Stimulated activated CD4-positive, alpha-beta T cell treated with anti-CD3 and anti-CD28 coated beads, Interleukin-1b, Interleukin-23, amount 100 ng/mL, for 24 hours (primary cell): ENCODE measurements at places on chromosomes 3 and 15.
A peak's percentile ranks its signal among the peaks of the same experiment; 100 is the strongest.

DNA sequence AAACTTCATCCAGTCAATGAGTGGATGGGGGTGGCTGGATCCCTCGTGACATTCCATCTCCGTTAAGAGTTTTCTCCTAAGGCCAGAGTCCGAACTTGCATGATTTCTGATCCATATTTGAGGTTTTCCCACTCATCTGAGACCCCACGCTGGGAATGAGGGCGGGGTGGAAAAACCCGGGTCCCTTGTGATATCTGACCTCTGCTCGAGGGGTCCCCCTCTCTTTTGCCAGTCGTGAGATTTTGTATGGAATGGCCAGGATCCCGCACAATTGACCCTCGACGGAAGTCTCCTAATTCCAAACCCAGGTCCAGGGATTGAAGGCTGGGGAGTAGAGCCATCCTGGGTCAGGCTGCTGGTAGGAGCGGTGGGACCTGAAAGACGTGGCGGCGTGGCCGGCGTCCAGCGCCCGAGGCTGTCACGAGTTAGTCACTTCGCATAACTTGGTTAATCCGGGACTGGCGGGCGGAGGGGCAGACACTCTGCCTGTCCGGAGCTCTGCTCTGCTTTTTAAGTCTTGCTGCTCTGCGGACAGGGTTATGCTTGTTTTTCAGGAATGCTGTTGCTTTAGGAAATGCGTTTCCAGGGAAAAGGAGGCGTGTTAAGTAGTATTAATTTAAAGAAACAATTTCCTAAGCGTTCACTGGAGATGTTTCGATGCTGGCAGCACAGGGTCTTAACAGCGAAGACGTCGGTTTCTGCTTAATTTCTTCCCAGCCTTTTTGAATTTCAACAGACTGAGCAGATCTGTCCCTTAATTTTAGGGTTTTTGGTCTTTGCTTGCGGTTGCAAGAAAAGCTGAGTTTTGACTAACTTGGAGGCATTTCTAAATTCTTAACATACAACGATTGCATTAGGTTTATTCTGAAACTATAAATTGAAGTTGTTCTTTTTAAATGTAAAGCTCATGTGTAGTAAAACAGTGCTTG lies 69.7 kb upstream of the LRRFIP2 start:
- no peak for DNase-seq

GRCh38 chr15:41557673-41558399 lies 1.2 kb upstream of the TYRO3 start:
- DNase-seq = peak; percentile 47

- DNase-seq = no peak
These were observed 853.7 kb downstream of the MCTP2 start for GRCh38 chr15:95085056-95085455.

DNA sequence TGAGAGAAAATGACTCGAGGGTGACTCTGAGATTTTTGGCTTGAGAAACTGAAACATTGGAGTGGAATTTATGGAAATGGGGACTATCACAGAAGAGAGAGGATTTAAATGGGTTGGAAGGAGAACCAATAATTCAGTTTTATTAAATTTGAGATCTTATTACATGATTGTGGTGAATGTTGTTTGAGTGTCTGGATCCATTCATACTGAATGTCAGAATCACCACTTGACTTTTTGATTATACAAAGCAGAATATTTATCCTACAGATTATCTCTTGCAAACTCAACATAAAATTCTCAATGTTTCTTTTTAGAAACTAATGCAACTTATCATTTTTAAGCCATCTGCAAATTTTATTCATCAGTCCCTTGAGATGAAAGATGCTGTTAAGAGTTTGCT lies 332.8 kb downstream of the CNTN3 start:
- no peak for DNase-seq

GRCh38 chr3:170331143-170331542 lies 26.4 kb upstream of the SKIL start:
- DNase-seq = no peak

DNA sequence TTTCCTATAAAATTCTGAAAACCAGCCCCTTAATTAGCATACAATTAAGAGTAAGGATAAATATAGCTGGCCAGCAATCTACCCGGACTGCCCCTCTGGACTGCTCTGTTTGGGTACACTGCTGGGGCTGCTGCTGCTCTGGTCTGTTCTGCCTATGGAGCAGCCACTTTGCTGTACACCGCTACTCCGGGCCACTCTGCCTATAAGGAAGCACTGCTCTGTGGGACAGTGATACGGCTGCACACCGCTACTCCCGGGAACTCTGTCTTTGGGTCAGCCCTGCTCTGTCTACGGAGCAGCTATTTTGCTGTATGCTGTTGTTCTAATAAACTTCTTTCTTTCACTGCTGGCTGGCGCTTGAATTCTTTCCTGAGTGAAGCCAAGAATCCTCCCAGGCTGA lies 316.5 kb upstream of the PLSCR5 start:
- no peak for DNase-seq

- no peak for DNase-seq
These were observed at the start of gene LTK for GRCh38 chr15:41513506-41514227. Gene LTK (minus strand): TSS chr15:41513827. CDS start chr15:41513709, 118 bp downstream.

DNA sequence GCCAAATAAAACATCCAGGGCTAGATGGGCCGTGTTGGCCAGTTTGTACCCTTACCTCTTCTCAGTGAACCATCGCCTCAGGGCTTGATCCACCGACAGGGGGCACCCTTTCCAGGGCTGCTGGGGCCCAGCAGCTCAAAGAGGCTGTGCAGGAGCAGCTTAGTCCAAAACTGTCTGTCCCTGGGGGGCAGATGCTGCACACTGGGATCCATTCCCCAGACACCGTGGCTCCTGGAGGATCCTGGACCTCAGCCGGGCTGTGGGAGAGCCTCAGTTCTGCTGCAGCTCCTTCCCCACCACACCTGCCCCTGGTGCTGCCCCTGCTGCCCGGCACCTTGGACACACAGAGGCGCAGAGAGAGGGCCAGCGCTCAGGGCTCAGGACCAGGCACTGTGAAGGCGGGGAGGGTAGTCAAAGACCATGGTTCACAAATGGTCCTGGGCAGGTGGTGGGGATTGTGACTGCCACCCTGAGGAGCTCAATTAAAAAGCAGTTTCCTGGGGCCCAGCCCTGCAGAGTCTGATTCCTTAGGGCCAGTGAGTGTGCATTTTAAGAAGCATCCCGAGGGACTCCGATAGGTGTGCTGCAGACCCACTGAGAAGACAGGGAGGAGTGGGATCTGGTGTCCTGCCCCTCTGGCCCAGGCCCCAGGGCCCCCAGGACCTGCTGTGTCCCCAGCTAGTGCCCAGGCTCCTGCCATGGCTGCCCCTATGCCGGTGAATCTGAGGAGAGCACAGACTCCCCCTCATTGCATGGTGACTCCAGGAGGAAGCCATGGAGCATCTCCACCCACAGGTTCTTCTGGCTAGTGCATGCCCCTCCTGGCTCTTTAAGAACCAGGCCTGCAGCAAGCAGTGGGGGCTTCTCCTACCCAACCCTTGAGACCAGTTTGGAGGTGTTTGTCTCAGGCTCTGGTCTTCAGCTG lies 86.5 kb upstream of the PRR20G start:
- DNase-seq = no peak

GRCh38 chr3:37823189-37823588 lies 38.5 kb upstream of the CTDSPL start:
- DNase-seq = no peak

- DNase-seq = no peak
These were observed 103.3 kb downstream of the IL1RAP start for GRCh38 chr3:190617185-190617584.

- no peak for DNase-seq
These were observed 394.1 kb upstream of the TBL1XR1 start for GRCh38 chr3:177591379-177591778.

DNA sequence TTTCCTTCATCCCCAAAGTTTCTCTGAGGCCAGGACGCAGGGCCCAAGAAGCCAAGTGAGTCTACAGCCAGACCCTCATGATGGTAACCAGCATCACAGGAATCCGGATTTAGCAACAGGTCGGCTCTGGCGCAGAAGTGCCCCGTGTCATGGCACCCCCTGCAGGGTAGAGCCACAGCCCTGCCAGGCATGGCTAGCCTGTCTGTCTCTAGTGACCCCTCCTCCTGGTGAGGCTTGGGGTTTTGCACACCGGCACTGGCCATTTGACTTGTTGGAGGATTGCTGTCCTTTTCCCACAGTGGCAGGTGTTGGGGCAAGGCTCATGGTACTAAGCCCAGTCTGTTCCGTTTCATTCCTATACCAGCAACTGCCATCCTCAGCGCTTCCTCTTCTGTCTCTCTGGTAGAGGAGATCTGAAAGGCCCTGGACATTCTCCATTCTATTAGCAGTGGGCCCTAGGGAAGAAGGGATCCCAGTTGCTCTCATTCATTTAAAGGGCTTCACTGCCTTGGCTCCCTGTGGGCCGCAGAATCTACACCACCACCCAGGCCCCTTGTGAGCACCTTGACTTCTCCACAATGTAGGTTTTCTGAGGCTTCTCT lies 9.4 kb upstream of the CHAC1 start:
- no peak for DNase-seq

DNA sequence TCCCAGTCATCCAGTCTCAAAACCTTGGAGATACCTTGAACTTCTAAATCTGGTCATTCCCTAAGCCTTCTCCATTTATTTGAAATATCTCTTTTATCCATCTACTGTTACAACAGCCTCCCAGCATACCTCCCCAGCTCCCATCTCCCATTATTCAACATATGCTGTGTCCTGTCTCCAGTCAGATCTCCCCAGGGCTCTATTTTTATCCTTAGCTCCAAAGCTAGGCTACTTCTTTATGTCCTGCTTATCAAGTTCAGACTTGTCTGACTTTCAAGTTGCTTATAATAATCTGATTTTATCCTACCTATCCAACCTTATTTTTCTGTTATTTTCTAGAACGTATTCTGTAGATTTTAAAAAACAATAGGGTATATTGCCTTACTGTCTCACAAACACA lies 44.2 kb downstream of the IQGAP1 start:
- no peak for DNase-seq

- no peak for DNase-seq
These were observed 32.2 kb downstream of the GRIP2 start for GRCh38 chr3:14507757-14508504.
